T-helper 17 cell (primary cell): ENCODE measurements at places on chromosomes 4 and X.

- DNase-seq, result no peak
Measured at GRCh38 chr4:186058253-186058979, 10.5 kb upstream of the TLR3 start.

DNA sequence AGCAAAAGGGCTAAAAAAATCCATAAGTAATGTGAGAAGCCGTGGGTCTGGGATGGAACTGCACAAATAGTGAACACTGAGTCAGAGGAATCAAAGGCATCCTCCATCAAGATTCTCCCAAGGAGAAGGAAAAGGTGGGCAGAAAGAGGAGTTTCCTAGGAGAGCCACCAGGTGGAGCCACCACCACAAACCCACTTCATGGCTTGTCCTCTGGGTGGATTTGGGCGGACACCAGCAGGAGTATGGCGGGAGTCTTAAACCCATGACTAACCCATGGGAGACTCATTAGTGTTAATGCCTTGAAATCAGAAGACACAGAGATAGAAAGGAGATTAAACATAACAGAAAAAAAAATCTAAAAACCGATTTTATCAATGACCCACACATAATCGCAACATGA, 147.7 kb downstream of the SH3KBP1 start:
- peak; percentile 21 for DNase-seq

GRCh38 chr4:148737061-148737770, 295.0 kb upstream of the NR3C2 start:
- no peak for DNase-seq

GRCh38 chr4:25485104-25485503, 108.0 kb downstream of the ANAPC4 start:
- no peak for DNase-seq

GRCh38 chr4:98430708-98431403, 169.7 kb downstream of the RAP1GDS1 start:
- no peak for DNase-seq

DNA sequence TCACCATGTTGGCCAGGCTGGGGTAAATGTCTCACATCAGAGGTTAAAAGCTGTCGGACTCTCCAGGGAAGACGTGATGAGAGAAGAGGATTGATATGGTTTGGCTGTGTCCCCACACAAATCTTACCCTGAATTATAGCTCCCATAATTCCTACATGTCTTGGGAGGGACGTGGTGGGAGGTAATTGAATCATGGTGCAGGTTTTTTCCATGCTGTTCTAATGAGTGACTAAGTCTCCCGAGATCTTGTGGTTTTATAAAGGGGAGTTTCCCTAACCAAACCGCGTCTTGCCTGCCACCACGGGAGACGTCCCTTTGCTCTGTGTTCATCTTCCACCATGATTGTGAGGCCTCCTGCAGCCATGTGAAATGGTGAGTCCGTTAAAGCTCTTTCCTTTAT, 64.4 kb downstream of the ASMT start:
- no peak for DNase-seq

GRCh38 chr4:138256608-138257007, 14.5 kb upstream of the SLC7A11 start:
- DNase-seq, result no peak

DNA sequence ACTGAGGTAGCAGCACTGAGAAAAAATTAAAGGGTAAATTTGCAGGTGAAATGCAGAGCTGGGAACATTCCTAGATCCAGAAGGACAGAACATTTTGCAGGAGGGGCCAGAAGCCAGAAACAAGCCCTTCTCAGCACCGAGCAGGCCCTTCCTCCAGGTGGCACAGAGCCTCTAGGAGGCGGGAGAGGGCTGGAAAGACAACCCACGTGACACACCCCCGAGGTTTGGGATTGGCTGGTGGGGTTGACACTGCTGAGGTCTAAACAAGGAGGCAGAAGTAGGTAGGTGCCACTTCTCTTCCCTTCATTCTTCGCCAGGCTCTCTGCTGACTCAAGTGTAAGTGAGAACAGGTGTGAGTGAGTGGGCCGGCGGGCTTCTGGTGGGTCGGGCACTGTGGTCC, at the start of gene PAGE4:
TSS of gene PAGE4 (plus strand) at position 288 of the 400 bp plus-strand sequence. CDS start 1,126 bp downstream, outside the sequence.
- DNase-seq, result no peak

DNA sequence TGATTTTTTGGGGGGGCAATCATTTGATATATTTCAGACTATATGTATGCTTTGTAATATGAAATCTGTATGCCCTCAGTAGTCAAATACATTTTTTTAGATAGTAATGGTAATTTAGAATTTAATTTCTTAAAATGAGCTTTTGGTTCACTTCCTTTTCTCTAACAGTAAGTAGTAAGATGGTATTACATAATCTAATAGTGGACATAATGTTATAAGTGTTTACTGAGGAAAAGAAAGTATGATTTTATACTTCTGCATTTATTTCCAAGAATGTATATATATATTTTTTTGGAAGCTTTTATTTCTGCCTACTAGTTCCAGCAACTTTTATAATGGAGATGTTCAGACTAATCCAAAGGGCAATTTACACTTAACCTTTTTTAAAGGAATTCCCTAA, 1450.7 kb upstream of the TENM3 start:
- DNase-seq, result no peak
